Renal cortex interstitium (tissue), 15 donors: ENCODE measurements at places on chromosomes 13 and 19. TPM values are rescaled to one million over a fixed set of nuclear protein-coding genes. Genes with fewer than 3 reads are reported as not detected.

KCTD4 gene
- polyA plus RNA-seq, result 0.61 TPM

MAST1 gene
- polyA plus RNA-seq, result 1.0 TPM

GRCh38 chr19:16106121-16106520 is 5.6 kb upstream of the RAB8A start:
- DNase-seq, result no peak

GRCh38 chr13:105929505-105929904 is 606.0 kb downstream of the EFNB2 start:
- no peak for DNase-seq
